GM13976 (cell line): ENCODE measurements at places on chromosomes 1 and 21.
A peak's percentile ranks its signal among the peaks of the same experiment; 100 is the strongest.

DNA sequence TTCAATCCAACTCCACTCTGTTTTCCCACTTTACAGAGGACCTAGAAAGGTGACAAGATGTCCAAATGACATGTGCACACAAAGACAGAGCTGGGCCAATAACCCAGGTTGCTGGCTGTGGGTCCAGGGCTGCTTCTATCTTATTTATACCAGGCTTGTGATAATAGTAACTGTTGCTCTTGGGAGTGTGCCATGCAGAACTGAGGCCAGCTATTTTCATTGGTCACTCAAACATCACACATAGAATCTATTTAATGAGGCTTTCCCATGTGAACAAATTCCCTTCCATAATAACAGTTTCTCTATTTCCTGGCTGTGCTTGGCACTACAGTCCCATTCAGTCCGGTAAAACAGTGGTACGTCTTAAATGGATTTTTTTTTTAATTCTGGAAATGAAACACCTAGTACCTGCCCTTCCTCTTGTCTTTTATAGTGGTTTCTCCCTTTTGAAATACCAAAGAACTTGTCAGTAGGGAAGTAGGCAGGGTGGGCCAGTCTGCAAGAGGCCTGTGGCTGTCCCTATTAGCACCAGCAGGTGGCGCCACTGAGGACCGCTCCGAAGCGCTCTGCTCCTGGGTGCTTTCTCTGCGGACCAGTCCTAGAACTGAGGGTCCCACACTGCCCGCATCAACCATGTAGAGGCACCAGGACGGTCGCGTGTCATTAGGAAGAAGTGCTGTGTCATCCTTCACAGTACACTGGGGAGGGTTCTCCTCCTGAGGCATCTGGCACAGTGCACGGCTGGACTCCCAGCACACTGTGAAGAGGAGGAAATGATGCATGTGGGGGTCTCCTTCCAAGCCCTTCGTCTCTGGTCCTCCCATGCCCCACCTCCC, 52.1 kb downstream of the GPR161 start:
- DNase-seq: peak; percentile 83

GRCh38 chr1:195591917-195592672, 1016.1 kb downstream of the KCNT2 start:
- no peak for DNase-seq

DNA sequence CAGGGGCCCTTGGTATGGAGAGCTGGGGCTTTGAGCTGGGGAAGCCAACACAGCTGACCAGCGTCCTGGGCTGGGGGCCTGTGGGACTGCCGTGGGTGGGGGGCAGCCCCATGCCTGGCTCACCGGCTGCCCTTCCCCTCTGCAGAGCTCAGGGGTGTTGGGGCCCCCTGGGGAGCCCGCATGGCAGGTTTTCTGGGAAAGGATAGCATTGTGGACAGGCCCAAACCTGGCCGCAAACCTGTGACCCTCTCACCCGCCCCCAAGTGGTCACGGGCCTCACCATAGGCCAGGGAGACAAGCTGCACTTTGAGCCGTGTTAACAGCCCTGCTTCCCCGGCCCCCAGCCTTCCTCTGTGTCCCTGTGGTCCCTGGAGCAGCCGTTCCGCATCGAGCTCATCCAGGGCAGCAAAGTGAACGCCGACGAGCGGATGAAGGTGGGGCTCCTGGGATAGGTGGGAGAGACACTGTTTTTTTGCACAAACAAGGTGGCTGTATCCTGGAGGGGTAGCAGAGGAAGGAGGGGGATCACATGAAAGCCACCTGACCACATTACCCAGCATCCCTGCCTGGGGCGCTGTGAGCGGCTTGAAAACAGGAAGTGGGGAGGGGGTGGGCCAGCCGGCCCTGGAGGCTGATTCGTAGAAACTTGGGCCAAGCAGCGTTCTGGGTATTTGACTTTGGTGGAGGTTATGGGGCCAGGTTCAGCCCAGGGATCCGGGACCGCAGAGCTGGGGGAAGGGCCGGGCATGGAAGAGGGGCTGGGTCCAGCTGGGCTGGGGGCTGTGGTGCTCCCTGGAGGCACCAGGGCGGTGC, 65.9 kb downstream of the PIK3CD start:
- DNase-seq: peak; percentile 92

DNA sequence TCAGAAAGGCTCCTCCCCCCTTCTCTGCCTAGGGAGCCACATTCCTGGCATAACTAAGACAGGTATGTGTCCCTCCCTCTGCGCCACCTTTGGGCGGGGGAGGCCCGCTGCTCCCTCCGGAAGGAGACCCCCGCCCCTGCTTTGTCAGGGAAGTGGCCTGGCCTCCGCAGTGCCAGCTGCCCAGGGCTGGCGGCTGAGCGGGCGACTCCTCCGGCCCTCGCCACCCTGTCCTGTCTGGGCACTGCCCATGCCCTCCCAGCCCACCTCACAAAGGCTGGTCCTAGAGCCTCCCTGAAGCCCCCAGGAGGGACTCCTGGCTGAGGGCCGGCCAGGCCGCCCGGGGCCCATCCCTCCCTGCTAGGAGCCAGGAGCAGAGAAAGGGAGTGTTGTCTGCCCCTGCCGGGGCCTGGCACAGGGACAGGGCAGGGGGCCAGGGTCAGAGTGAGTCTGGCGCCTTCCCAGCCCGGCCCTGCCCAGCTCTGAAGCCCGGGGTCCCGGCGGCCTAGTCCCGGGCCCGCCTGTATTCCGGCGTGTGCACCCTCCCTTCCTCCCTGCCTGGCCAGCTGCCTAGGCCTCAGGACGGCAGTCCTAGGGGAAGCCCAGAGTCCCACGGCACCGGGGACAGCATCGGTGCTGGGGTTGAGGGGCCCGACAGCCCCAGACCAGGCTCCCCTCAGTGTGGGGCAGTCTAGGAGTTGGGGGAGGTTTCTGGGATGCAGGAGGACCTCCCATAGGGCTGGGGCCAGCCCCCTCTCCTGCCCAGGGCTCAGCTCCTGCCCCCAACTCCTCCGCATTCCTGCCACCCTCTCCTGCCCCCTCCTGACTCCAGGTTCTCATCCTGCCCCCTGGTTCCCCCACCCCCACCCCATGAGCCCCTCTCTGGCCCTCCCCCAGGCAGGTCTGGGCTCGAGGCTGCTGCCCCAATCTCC, 5.1 kb downstream of the AGRN start:
- DNase-seq: no peak

DNA sequence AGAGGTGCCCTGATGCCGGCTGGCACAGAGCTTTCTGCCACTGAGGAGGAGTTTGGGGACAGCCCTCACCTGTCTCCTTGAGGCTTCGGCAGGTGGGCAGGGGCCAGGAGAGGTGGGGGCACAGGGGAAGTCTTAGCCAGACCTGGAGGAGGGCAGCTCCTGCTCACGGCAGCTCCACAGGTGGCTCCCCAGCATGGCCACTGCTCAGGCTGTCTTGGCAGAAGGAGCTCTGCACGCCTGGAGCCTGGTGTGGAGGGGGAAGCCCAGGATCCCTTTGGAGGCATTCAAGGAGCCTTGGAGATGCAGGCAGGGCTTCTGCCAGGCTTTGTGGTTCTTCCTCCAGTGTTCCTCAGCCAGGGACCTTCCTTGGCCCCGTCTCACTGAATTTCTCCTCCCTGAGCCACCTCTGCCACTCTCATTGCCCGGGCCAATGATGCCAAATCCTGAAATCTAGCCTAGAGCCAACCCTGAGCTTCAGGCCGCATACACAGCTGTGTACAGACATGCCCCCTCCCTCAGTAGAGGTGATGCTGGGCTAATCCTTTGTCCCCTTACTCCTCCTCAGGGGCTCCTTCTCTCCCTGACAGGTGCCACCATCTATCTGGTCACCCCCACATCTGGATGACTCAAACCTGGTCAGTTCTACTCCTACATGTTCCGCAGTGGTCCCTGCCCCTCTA, 251.8 kb upstream of the VAMP3 start:
- no peak for DNase-seq

- DNase-seq: no peak
These were observed 4.6 kb downstream of the MIB2 start for GRCh38 chr1:1619917-1620361.

DNA sequence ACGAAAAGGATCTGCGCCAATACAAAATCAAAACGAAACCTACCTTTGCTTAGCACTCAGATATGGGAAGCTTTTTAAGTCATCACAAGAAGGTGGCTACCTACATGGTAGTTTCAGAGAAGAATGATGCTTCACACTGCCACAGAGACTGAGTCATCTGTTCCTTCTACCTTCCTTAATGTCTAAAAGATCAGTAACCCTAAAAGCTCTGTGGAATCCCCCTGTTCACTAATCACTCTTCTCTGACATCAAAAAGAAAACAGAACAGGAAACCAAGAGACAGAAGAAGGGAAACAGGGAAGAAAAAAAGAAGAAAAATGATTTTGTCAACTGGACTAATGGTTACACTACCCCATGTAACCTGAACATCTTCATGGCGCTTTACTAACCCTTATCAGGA, 177.2 kb downstream of the SMYD3 start:
- peak; percentile 79 for DNase-seq

- no peak for DNase-seq
These were observed 413.8 kb downstream of the SMYD3 start for GRCh38 chr1:246093230-246093629.

GRCh38 chr1:63127376-63127775, 195.0 kb upstream of the FOXD3 start:
- DNase-seq: no peak

DNA sequence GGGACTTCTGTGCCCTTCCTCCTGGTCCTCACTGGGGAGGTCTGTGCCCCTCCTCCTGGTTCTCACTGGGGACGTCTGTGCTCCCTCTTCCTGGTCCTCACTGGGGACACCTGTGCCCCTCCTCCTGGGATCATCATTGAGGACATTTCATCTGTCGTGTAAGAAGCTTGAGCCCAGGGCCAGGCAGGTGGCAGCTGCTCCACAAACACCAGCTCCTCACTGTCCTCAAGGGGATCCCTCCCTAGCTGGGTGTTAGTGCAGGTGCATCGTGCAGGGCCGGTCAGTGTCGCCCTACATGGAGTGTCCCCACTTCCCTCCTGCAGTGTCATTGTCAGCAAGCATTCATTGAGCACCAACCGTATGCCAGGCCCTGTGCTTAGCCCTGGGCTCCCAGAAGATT, 312.7 kb downstream of the PTPRU start:
- DNase-seq: no peak

DNA sequence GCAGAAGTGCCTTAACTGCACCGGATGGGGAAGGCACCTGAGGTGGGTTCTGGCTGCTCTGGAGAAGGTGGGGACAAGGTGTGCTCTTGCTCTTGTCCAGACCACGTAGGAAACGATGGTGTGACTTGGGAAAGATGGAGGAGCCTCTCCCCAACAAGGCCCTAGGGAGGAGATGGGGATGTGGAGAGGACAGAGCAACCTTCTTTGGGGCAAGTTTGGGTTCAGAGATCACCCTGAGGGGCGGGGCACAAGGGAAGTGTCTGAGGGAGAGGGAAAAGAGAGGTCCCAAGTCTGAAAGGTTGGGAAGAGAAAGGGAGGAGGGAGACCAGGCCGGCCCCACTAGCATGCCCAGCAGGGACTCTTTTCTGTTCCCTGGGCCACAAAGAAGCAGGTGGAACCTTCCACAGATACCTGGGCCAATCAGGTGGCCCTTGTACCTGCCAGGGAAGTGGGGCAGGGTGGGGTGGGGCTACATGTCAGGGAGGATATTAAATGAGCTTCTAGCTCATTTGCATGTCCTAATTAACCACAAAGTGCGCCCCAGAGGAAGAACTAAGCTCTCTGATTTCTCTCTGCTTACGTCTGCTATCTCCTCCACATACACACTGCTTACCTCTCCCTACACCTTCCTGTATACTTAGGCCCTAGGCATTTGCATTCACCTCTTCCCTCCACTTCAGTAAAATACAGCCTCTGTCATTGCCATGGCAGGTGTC, 15.9 kb downstream of the INKA2 start:
- no peak for DNase-seq

DNA sequence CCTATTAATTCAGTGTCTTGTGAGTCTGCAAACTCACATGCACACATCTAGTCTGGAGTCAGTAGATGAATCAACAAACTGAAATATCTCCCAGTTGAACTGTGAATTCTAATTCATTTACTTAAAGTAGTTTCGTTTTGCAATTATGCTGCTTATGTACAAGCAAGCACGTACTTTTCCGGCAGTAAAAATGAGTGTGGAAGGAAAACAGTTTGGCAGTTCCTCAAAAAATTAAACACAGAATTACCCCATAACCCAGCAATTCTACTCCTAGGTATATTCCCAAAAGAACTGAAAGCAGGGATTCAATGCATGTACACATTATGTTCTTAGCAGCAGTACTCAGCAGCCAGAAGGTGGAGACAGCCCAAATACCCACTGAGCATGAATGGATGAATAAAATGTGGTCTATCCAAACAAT, 49.3 kb downstream of the GNB1 start:
- no peak for DNase-seq

DNA sequence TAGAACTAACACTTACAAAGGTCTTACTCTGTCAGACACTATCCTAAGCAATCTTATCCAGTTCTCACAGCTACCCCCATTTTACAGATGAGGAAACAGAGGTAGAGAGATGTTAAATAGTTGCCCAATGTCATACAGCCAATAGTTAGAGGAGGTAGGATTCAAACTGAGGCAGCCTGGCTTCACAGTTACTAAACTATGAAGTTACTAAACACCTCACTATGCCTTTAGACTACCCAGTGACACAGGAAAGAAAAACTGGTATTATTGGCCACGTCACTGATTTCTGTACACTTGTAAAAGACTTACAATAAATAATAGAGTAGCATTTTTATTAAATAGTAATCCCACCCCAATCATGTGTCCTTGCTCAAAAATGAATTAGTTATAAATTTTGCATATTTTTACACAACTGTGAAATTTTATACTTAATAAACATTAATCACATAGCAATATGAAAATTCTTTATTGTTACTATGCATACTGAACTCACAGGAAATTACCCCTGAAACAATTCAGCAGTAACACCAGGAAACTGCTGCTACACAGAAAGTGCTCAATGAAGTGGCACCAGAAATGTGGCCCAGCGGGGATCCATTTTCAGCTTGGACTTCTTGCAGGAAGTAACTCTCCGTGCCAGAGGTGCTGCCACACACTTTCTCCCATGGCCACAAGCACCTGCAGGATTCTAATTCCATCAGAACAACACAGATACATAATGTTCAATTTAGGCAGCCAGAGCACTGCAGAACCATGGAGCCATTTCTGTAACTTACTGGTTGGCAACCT, 69.4 kb downstream of the VAV3 start:
- no peak for DNase-seq

DNA sequence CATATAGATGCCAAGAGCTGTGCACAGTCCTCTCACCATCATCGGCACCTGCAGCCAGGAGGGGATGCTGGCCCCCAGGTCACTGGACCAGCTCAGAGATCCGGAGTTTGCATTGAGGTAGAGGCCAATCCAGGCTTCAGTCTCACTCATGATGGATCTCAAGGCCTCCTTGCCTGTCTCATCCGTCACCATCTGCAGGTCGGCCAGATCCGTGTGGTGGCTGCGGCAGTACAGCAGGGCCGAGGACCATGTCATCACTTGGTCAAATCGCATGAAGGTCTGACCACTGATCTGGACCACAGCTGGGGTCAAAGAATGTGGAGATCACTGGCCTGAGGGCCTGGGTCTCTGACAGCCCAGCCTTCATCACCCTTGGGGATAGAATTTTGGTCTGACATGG, 6.6 kb downstream of the CLEC20A start:
- peak; percentile 8 for DNase-seq

GRCh38 chr1:178457651-178458050, 39.1 kb downstream of the CLEC20A start:
- DNase-seq: no peak

- DNase-seq: peak; percentile 68
These were observed at the start of gene SHISA4 for GRCh38 chr1:201888282-201889089. SHISA4 (plus strand) TSS chr1:201888898; CDS start chr1:201888995, 97 bp downstream.
